Adipose tissue (tissue), 3 donors: ENCODE measurements at places on chromosomes 3 and 15. TPM values are rescaled to one million over a fixed set of nuclear protein-coding genes. Genes with fewer than 3 reads are reported as not detected.

The C3orf18 gene
- polyA plus RNA-seq, result 5.5 TPM

The SEMA3B gene
- 29.2 TPM for polyA plus RNA-seq

The CCR8 gene
- not detected for polyA plus RNA-seq

The GOLGA8T gene
- 0.73 TPM for polyA plus RNA-seq

The CCDC66 gene
- 4.0 TPM for polyA plus RNA-seq

The LEKR1 gene
- 0.37 TPM for polyA plus RNA-seq

The OSBPL10 gene
- 4.3 TPM for polyA plus RNA-seq

The SLCO2A1 gene
- polyA plus RNA-seq, result 5.2 TPM

The AVEN gene
- polyA plus RNA-seq, result 18.6 TPM

The SV2B gene
- 0.56 TPM for polyA plus RNA-seq

The SKOR1 gene
- polyA plus RNA-seq, result 0.40 TPM

The PLXNA1 gene
- polyA plus RNA-seq, result 7.4 TPM

The ULK4 gene
- polyA plus RNA-seq, result 1.8 TPM

The EXD1 gene
- not detected for polyA plus RNA-seq

The PAQR5 gene
- 2.5 TPM for polyA plus RNA-seq

The C2CD4B gene
- 18.2 TPM for polyA plus RNA-seq

The MOBP gene
- polyA plus RNA-seq, result 0.07 TPM

The LYZL4 gene
- not detected for polyA plus RNA-seq

The NUP210 gene
- polyA plus RNA-seq, result 4.5 TPM

The PDZRN3 gene
- polyA plus RNA-seq, result 30.8 TPM

The TLR9 gene
- polyA plus RNA-seq, result 0.22 TPM

The CHRM5 gene
- 0.01 TPM for polyA plus RNA-seq

The POLQ gene
- 0.04 TPM for polyA plus RNA-seq

The HIGD2B gene
- not detected for polyA plus RNA-seq

The TAMM41 gene
- polyA plus RNA-seq, result 5.1 TPM

The NR2E3 gene
- 0.04 TPM for polyA plus RNA-seq
